ENCODE measurements at places on chromosomes 2 and 18. TPM values are rescaled to one million over a fixed set of nuclear protein-coding genes. Genes with fewer than 3 reads are reported as not detected.
A peak's percentile ranks its signal among the peaks of the same experiment; 100 is the strongest.

DNA sequence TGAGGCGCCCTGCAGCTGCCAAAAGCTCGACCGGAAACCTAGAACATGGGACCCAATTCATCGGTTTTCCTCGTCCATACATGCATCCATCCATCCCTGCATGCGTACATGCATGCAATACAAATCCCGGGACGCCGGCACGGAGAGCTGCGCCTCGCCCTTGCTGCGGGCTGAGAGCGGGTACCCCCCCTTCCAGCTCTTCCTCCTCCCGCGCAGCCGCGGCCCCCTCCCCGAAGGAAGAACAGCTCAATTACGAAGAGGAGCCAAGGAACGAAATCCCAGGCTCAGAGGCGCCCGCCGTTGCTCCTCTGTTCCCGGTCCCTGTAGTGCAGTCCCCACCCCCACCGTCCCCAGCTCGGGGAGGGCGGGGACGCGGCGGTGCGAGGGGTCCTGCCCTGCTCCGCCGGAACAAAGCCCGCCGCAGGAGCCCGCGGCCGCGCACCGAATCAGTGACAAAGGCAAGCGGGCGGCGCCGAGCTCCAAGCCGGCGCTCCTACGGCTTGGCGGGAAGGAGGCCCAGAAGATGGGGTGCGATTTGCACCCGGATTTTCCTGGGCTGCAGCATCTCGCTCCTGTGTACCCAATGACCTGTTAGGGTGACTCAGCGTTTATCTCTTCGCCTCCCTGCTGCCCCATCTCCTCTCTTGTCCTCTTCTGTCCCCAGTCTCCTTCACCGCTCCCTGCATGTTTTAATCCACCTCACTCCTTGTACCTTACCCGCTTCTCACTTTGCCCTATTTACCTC is 8.9 kb upstream of the POU3F3 start:
- no peak for DNase-seq

DNA sequence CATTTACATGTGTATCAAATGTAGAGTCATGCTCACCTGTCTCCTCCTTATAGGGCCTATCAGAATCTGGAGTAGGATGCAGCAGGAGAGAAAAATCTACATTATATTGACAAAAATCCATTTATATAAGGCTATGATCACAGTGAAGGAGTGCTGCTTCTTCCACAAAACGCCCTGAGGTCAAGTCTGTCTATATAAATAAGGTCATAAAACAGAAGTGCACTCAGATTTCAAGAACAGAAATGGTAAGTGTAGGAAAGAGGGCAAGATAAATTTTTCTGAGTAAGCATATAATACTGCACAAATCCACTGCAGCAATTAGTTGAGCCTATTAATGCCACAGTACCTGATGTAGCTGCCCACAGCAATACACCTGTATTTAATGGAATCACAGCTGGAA is 51.8 kb downstream of the COL5A2 start:
- DNase-seq = no peak

- DNase-seq = no peak
Observed at GRCh38 chr2:18651842-18652774, 62.7 kb upstream of the NT5C1B start.

DNA sequence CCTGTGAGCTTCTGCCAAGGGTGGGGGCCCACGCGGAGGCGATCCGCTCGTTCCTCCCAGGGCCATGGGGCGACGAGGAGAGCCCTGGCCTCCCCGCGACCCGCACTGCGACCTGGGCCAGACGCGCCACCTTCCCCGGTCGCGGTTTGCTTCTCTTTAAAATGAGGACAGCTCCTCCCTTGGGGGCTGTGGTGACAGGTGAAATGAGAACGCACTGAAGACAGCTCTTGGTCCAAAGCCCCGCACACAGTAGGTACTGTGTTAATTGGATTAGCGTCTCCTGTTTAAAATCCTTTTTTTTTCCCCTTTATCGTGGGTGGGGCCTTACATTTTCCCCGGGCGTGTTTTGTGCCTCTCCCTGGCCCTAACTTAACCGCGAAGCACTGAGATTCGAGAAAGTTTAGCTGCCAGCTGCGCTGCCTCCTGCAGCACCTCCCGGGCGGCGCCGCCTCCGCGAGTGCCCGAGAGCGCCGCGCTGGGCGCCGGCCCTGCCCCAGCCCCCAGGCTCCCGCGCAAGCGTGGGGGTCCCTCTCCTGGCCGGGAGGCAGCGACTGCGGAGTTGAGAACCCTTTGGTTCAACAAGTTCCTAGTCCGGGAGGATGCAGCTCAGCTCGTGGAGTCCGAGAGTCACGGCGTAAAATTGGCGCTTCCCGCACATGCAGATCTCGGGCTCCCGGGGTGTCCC is 1.1 kb downstream of the HPCAL1 start:
- DNase-seq = peak; percentile 63

GRCh38 chr18:62312851-62313250 is 12.3 kb upstream of the TNFRSF11A start:
- no peak for DNase-seq

DNA sequence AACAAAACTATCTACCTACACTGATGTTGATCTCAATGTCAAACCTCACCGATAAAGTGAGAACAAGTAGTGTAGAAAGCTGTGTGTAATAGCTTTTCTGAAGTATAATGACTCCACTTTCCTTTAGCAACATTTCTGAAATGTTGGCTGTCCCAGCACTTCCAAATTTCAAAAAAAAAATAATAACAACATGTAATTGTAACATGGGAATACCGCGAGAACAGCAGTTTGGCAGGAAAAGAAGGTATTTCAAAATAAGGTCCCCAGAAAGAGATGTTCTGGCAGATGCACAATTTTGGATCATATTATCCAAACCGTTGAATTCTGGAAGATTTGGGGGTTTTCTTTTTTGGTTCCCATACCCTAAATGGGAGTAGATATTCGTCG is 352.0 kb downstream of the ARHGAP15 start:
- no peak for DNase-seq

DNA sequence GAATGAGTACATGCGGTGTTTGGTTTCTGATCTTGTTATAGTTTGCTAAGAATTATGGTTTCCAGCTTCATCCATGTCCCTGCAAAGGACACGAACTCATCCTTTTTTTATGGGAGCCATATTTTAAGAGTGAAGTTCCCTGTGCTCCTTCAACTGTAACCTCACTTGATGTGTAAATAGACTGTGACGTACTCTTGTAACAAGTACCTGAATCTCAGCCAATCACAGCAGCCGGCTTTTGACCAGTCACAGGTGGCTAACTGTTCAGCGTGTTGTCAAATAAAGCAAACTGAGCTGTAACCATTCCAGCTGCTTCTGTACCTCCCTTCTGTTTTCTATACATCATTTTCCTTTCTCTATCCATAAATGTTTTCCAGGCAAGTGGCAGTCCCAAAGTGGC is 774.3 kb upstream of the HS6ST1 start:
- DNase-seq = no peak

- peak; percentile 100 for DNase-seq
Observed at GRCh38 chr2:69914950-69915945, at the start of gene MXD1. Gene MXD1, plus strand, starts transcription at chr2:69915109. Its CDS starts 222 bp downstream, at chr2:69915331.

MTA3 gene
- total RNA-seq = 25.6 TPM

DBI gene
- 284 TPM for total RNA-seq

RNF144A gene
- 14.5 TPM for total RNA-seq

All from Right ventricle myocardium superior (tissue), 1 donor.